NCI-H1436 (cell line): ENCODE measurements at places on chromosomes 1 and 21.
A peak's percentile ranks its signal among the peaks of the same experiment; 100 is the strongest.

- DNase-seq, result no peak
These were observed 8.9 kb downstream of the ZBTB7B start for GRCh38 chr1:155011437-155012025.

DNA sequence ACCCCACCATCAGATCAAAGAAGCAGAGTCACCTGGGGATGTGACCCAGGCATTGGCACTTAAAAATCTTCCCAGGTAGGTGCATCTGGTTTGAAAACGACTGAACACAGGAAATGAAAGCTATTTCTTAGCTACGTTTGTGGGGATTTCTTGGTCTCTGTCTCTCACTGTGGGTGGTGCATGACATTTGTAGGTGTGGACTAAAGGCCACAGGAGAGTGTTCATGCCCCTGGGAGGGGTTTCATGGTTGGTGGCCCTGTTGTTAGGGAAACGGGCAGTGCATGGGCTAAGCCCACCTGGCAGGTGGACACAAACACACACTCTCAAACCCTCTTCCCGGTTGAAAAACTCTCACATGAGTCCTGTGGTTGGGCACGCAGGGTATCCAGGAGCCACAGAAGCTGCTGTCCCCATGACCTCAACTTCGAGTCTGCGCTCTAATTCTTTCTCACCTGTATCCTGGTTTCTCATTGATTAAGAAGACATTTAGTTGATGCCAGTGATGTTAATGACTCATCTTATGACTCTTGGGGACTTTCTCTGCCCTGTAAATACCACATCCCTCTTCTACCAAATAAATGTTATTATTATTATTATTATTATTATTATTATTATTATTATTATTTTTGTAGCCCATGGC lies 119.4 kb downstream of the MRPS6 start:
- no peak for DNase-seq

DNA sequence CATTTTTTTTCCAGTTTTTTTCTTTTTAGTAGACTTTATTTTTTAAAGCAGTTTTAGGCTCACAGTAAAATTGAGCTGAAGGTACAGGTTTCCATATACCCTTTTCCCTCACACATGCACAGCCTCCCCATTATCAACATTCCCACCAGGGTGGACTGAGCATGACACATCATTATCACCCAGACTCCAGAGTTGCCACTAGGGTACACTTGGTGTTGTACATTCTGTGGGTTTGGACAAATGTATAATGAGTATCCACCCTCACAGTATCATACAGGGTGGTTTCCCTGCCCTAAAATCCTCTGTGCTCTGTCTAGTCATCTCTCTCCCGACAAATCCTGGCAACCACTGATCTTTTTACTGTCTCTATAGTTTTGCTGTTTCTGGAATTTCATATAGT lies 3.0 kb upstream of the AIM2 start:
- no peak for DNase-seq

DNA sequence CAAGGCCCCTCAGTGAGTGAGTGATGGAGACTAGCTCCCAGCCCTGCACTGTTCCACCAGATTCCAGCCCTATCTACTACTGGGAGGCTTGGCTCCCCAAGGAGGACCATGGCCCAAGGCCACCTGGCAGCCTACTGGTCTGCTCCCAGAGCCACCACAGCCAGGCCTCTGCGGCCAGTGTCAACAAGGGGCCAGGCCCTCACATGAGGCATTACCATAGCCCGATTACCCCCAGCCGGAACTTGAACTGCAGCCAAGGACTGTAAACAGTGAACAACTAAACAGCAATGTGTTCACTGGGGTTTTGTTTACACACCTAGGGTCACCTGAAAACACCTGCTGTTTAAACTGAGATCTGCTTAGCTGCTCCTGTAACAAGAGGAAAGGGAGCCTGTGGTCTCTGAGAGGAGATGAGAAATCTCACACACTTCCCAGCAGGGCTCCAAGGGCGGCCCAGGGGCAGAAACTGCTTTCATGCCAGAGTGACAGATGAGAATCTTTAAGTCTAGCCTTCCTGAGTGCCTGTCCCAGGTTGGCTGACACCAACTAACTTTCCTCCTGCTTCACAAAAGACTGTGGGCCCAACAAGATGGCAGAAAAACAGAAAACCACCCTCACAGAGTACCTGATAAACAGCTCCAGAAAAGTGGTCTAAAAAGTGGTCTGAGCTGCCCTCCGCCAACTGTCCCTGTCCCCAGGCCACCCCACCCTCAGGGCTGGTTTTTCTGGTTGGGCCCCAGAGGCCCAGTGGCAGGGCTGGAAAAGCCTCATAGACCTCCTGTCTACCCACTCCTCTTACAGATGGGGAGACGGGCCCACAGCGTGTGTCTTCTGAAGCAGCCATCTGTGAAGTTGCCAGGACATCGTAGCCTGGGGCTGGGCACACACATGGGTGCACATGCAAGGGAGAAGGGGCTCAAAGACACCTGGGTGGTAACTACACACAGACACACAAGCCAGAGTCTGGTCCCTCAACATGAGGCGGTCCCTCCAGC lies 28.8 kb downstream of the MEF2D start:
- DNase-seq, result no peak

- DNase-seq, result peak; percentile 74
These were observed 59.0 kb upstream of the ACOT11 start for GRCh38 chr1:54488779-54489626.

- DNase-seq, result no peak
These were observed 17.0 kb upstream of the GRIK3 start for GRCh38 chr1:37051346-37051745.

- DNase-seq, result no peak
These were observed 20.2 kb upstream of the S1PR1 start for GRCh38 chr1:101216623-101217022.

- peak; percentile 83 for DNase-seq
These were observed 437 bp upstream of the HSPG2 start for GRCh38 chr1:21937372-21938121.

GRCh38 chr21:45309069-45309986 lies 21.6 kb upstream of the POFUT2 start:
- DNase-seq, result peak; percentile 17

DNA sequence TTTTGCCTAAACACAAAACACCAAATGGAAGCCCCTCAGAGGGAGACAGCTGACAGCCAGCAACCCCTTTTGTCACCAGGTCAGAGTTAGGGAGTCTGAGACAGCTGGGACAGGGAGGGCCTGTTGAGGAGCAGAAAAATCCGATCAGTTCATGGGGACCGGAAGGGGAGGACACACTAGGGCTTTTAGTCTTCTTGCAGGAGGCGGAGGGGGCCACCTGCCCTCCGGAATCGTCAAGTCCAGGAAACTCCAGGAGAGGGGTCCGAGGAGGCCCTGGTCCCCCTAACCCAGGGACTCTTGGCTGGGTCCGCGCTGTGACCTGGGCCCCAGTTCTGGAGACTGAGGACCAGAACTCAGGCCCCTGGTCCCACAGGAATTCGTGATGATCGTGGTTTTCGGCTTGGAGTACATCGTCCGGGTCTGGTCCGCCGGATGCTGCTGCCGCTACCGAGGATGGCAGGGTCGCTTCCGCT lies 34.2 kb downstream of the KCNQ4 start:
- DNase-seq, result no peak

DNA sequence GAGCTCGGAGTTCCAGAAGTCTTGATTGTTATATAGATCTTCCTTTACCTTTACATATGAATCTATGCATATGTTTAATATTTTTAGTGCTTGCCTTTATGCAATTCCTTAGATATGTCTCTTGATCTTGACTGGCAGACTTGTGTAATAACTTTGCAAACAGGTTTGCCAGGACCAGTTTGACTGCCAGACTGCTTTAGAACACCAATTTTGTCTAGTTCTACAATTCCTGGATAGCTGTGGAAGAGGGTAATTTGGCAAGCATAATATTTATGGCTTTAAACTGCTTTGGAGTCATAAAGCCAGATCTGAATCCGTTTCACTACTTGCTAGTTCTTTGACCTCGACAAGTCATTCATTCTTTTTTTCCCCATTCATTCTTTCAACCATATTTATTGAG lies 250.0 kb downstream of the FAF1 start:
- DNase-seq, result no peak

DNA sequence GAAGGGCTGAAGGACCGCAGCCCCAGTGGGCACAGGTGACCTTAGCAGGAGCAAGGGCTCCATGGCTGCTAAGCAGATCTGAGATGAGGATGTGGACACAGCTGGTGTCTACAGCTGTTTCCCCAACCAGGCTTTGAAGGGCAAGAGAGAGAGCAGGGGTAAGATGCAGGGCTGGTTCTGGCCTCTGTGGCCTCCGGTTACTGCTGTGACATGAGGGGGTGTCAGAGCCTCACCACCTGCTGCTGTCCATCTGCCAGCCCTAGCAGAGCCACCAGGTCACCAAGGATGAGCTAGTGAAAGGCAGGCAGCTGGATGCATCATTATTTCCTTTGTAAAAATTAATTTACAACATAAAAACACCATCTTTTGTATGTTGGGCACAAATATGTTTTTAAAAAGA lies 33.4 kb downstream of the OBSCN start:
- no peak for DNase-seq

DNA sequence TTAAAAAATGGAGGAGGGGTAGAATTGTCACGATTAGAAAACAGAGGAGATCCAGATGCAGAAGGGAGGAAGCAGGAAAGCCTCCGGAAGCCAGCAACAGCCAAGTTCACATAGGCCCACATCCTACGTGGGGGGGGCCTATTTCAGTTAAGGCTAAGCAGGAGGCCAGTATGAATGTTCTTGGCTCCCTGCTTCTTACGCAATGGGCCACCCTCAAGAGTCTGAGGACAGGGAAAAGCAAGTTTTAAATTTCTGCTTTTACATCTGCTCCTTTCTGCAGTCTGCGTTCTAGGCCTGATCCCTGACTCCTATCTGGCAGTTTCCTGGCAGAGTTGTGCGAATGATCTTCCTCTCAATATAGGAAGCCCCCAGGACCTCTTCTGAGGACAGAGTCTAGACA lies 30.6 kb downstream of the RABIF start:
- DNase-seq, result no peak

GRCh38 chr1:166603296-166603695 lies 236.0 kb upstream of the POGK start:
- DNase-seq, result no peak

DNA sequence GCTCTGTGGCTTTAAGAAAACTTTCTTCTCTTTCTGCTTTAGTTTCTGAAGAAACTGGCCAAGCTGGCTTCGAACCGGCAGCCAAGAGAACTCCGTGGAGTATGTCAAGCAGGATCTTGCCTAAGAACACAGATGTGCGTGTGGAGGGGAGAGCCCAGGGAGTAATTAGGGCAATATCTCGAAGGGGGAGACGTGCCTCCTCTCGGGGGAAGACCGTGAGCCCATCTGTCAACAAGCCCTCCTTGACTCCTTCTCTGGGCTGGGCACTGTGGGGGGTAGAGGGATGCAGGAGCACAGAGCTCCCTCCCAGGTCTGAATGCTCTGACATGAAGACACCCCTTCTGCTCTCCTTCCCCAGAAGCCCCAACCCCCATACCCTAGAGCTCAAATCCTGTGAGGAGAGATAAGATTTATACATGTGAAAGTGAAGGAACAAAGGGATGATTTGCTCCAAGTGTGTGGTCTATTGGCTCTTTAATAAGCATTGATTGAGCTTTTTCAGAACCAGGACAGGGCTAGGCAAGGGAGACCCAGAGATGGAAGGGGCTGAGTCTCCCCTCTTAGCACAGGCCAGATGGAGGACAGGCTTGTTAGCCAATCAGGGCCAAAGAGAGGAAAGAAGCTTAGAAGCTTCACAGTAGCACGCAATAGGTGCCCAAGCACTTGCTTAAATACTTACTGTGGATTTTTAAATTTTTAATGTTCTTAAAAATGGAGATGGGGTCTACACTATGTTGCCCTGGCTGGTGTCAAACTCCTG lies 37.5 kb downstream of the EDN2 start:
- DNase-seq, result no peak

- DNase-seq, result no peak
These were observed 4.2 kb downstream of the CD46 start for GRCh38 chr1:207755846-207756693.

- DNase-seq, result no peak
These were observed 142.5 kb downstream of the DHRS3 start for GRCh38 chr1:12475530-12475934.

GRCh38 chr1:216014086-216014485 lies 409.2 kb downstream of the USH2A start:
- no peak for DNase-seq

DNA sequence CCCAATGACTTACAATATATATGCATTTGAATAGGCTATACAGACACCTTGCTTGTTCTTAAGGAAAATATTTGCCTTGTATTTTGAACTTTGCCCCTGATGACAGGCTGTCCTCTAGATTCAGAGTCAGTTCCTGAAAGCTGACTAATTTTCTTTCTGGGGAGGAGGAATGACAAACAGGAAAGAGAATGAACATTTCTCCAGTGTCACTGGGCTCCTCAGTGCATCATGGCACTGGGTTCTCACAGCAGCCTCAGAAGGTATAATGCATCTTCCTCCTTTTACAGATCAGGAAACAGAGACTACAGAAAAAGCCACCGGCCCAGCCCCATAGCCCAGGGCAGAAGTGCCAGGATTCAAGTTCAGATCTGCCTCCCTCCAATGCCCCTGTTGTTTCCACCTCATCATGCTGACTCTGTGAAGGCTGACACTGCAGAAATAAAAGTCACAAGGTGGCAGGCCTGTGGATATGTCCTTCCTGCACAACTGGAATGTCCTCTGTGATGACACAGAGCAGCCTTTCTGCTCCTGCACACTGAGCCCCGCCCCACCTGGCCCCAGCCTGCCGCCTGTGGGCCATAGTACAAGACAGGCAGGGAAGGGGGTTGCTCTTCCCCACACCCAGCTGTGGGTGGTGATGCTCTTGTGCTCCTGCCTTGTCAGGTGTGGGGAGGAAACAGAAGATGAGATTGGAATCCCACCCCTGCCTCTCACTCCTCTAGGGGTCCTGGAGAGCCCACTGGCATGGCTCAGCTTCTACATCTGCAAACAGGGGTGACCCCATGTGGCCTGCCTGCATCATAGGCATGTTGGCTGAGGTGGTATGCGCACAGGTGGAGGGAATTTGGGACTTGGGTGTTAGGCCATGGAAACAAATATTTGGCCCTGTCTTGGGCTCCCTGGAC lies 6.4 kb downstream of the TTC22 start:
- DNase-seq, result no peak

DNA sequence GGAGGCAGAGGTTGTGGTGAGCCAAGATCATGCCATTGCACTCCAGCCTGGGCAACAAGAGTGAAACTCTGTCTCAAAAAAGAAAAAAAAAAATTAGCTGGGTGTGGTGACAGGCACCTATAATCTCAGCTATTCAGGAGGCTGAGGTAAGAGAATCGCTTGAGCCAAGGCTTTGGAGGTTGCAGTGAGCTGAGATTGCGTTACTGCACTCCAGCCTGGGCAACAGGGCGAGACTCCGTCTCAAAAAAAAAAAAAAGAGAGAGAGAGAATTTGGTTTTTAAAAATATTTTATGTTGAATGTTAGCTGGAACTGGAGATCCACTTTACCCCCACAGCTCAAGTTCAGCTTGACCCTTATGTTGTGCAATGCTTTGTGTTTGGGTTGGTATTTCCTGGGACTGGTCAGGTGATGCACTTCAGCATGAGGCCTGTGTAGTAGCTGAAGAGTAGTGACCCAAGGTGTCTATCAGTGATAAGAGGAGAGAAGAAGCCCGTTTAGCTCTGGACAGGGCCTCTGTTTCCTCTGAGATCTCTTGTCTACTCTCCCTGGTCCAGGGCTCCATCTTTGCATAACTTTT lies 36.8 kb upstream of the MACF1 start:
- DNase-seq, result no peak

GRCh38 chr1:12447849-12448312 lies 170.1 kb downstream of the DHRS3 start:
- DNase-seq, result no peak

- DNase-seq, result no peak
These were observed 423 bp downstream of the SLAMF8 start for GRCh38 chr1:159827102-159827490.
